Fibroblast of skin of back (primary cell): ENCODE measurements at places on chromosomes 2 and 18.

- peak; percentile 30 for DNase-seq
Measured at GRCh38 chr2:182715121-182715891, 751 bp upstream of the DNAJC10 start.

DNA sequence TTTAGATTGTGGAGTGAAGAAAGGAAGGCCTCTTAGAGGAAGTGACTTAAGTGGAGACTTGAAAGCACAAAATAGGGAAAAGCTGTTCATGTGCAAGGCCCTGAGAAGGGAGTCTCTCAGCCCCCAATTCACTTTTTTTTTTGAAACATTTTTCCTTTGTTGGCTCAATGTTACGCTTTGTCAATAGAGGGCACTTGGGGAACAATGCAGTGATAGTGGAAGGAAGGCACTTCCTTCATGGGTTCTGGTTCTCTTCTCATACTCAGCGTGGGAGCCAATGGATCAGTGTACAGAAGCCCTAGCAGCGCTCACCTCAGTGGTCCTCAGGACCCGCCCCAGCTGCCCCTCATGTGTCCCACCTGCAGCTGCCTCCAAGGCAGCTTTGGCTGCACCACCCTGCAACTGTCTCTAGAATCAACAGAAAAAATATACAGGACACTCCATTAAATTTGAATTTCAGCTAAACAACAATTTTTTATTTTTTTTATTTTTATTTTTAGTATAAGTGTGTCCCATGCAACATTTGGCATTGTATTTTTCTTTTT lies 8.6 kb upstream of the C2orf42 start:
- no peak for DNase-seq

GRCh38 chr2:232341061-232341738 lies 37.4 kb upstream of the ALPP start:
- no peak for DNase-seq

- no peak for DNase-seq
Measured at GRCh38 chr18:13394801-13395200, 176.2 kb downstream of the LDLRAD4 start.

DNA sequence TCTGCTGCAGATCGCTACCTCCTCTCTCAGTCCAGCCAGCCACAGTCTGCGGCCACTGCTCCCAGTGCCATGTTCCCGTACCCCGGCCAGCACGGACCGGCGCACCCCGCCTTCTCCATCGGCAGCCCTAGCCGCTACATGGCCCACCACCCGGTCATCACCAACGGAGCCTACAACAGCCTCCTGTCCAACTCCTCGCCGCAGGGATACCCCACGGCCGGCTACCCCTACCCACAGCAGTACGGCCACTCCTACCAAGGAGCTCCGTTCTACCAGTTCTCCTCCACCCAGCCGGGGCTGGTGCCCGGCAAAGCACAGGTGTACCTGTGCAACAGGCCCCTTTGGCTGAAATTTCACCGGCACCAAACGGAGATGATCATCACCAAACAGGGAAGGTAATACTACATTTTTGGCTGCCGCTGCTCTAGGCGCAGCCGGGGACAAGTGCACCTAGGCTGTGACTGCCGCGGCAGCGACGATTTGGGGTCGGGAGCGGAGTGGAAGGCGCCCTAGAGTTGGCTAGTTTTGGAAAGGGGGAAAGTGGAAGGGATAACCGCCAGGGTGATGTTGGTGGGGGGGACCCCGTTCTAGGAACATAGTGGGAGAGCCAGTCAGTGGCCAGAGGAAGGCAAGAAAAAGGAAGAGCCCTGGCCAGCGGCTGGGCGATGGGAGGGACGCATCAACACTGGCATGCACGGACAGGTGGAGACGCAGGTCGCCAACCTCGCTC lies 776 bp downstream of the TBR1 start:
- no peak for DNase-seq

- peak; percentile 7 for DNase-seq
Measured at GRCh38 chr18:68925268-68925667, 127.4 kb downstream of the CCDC102B start.

GRCh38 chr2:205237524-205237923 lies 444.8 kb upstream of the NRP2 start:
- DNase-seq: no peak

DNA sequence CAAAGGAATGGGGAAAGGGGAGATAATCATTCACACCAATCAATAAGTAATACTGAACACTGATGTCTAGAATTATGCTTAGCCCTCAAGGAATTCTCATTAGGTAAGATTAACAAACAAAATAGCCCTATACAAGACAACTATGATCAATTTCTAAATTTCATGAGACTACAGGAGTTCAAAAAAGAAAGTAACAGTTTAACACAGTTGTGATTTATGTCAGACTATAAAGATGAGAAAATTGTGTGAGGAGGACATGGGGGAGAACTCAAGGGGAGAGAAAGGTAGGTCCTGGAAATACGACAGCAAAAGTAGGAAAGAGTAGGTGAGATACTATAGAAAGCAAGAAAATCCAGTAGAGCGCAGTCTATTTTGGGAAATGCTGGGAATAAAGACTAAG lies 14.9 kb downstream of the ROCK1 start:
- no peak for DNase-seq

DNA sequence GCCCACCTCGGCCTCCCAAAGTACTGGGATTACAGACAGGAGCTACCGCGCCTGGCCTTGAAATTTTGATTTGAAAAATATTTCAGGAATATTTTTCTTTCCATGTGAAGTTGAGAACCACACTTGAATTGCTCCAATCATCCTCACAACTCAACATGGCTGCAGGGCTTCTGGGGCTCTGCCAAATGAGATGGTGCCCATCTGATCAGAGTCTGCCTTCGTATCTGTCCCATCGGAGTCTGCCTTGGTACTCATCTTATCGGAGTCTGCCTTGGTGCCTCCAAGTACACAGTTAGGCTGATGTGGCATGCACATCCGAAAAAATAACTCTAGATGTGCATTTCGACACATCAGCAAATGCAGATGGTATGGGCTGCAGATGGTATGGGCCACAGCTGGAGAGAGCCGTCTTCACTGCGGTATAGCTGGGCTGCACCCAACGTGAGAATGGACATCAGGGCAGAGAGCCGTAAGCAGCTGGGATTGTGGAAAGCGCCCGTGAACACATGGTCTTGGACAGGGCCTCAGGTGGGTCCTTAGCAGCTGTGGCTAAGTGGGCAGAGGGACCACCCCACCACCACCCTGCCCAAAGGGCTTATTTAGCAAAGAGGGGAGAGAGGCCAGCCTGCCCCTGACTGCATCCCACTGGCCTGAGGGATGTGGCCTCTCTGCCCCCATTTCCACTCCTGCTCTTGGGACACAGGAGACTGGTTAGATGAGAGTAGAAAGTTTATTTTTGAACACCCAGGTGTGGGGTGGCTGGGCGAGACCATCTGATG lies 52.1 kb upstream of the RBM44 start:
- no peak for DNase-seq

GRCh38 chr18:37962316-37962966 lies 396.8 kb upstream of the CELF4 start:
- DNase-seq: no peak

DNA sequence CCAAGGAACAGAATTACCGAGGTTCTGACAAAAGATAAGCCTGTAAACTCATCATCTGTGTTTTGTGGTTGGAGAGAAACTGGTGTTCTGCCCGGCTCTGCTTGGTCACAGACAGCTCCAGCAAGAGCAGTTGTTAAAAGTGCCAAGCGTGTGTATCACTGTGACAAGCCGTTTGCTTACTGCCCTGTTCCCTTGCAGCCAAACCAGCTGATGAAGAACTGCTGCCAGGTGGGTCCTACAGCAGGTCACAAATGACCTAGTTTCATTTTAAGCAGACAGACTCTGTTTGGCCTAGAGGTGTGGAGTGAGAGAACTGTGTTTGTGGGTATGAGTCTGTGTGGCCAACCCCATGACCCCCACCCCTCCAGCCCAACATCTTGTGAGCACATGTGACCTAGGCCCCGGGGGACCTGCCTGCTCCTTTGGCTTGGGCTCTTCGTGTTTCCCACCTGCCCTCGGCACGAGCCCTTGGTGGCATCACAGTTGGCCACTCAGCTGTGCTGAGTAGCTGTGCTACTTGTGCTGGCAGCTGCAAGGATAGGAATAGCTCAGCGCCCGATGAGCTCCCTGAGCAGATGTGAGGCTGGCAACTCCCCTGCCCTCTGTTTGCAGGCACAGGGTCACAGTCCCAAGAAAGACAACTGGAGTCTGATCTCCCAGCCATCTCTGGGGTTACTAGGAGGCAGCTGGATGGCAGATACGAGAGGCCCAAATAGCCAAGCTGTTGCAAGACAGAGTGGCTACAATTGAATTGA lies 9.7 kb downstream of the OXER1 start:
- no peak for DNase-seq

- DNase-seq: no peak
Measured at GRCh38 chr2:238916875-238917590, 69.1 kb downstream of the TWIST2 start.

GRCh38 chr2:230932556-230933511 lies 7.8 kb upstream of the GPR55 start:
- DNase-seq: peak; percentile 13

DNA sequence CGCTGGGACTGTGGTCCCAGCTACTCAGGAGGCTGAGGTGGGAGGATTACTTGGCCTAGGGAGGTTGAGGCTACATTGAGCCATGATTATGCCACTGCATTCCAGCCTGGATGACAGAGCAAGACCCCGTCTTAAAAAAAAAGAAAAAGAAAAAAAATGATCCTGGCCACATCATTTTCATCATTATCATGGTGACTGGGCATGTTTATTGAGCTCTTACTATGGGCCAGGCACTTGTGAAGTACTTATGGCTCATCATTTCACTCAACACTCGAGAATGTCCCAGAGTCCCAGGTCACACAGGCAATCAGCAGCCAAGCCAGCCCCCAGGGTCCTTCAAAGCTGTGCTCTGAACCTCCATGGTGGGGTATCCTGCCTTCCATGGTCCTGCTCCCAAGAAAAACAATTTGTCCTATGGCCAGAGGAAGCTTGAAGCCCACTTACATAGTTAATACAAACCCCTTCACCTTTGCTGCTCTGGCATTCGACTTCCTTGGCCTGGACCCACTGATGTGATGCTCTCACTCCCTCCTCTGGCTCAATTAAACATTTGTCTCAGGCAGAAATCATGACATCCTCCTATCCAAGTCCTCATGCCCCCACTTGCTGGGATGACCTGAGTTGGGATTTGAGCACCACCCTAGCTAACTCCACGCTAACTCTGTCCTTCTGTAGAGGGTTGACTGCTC lies 3.8 kb upstream of the CNNM4 start:
- DNase-seq: no peak

DNA sequence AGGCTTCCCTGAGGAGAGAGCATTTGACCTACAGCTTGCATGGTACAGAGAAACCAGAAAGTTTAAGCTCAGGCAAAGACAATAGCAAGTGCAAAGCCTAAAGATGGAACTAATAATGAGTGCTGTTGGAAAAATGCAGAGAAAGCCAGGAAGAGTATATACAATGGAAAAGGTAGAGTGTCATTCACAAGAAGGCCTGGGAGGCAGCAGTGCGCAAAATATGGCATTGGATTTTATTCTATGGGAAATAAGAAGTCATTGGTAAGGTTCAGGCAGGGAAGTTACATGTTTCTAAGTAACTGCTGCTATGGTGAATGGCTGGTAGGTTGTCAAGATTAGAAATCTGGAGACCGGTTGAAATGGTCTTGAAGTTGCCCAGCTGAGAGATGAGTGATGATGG lies 2167.3 kb upstream of the CELF4 start:
- DNase-seq: no peak

DNA sequence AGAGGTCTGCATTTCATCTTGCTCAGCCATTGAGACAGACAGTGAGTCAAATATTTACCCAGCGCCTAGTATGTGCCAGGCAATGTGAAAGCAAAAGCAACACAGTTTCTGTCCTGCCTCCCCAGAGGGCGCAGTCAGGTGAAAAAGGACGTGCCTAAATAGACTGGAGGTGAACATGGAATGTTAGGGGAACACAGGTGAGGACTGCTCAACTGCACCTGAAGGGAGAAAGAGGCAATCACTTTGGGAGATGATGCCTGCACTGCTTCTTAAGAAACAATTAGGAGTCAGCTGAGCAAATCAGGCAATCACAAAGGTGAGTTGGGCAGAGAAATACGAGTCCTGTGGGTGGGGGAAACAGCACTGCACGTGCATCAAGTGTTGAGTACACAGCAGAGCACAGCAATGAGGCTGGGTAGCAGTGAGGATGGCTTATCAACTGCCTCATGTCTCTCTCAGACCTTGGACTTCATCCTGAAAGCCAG lies 218.3 kb upstream of the SMAD7 start:
- DNase-seq: no peak

DNA sequence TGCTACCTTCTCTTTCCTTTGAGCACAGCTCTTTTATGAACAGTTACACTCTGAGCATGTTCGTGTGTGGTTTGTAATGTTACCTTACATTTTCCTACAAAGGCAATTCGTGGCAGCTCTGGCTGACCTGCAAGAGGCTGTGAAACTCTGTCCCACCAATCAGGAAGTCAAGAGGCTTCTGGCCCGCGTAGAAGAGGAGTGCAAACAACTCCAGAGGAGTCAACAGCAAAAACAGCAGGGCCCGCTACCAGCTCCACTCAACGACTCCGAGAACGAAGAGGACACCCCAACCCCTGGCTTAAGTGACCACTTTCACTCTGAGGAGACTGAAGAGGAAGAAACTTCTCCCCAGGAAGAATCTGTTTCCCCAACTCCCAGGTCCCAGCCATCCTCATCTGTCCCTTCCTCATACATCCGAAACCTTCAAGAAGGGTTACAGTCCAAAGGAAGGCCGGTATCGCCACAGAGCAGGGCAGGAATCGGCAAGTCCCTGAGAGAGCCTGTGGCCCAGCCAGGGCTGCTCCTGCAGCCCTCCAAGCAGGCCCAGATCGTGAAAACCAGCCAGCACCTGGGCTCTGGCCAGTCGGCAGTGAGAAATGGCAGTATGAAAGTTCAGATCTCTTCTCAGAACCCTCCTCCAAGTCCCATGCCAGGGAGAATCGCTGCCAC lies 56.9 kb downstream of the WDSUB1 start:
- DNase-seq: no peak

DNA sequence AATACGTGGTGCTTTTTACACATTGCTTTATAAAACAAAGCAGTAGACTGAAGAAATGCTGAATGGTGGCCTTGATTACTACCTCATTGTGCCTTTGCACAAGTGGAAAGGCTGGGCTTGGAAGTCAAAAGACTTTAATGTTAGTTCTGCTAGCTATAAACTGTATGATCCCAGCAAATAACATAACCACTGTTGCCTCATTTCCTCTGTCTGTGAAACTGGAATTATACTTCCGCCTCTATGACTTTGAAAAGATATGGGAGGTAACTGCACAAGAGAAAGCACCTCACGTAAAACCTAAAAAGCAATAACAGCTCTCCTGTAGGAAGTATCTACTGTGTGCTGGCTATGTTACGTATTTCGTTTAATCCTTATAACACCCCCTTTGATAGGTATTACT lies 43.4 kb upstream of the DSC1 start:
- DNase-seq: no peak

GRCh38 chr2:3770724-3771415 lies 67.5 kb downstream of the DCDC2C start:
- no peak for DNase-seq

GRCh38 chr18:42274488-42275137 lies 319.6 kb downstream of the PIK3C3 start:
- DNase-seq: peak; percentile 44

- DNase-seq: peak; percentile 41
Measured at GRCh38 chr2:189821953-189822748, 37.9 kb downstream of the PMS1 start.
